ENCODE measurements at places on chromosomes 1 and 21.

DNA sequence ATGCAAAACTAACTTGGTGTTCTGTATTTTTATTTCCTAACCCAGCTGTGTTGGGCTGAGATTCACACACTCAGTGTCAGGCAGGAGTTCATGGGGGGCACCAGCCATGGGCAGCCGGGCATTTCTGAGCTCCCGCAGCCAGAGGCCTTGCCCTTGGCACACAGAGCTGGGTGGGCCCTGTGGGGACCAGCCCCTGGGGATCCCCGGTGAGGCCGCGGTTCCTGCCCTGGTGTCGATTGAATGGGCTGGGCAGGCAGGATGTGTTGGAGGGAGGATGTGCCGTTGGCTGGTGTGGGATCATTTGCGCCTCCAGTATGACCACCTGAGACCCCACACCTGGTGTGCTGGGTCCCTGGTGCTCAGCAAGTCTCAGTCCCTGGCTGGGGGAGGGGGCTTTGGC lies 91.0 kb downstream of the PRDM16 start:
- DNase-seq, result no peak

- no peak for DNase-seq
Observed at GRCh38 chr1:230858236-230858820, 10.0 kb downstream of the C1orf198 start.

- no peak for DNase-seq
Observed at GRCh38 chr1:55131801-55132200, 83.4 kb downstream of the USP24 start.

DNA sequence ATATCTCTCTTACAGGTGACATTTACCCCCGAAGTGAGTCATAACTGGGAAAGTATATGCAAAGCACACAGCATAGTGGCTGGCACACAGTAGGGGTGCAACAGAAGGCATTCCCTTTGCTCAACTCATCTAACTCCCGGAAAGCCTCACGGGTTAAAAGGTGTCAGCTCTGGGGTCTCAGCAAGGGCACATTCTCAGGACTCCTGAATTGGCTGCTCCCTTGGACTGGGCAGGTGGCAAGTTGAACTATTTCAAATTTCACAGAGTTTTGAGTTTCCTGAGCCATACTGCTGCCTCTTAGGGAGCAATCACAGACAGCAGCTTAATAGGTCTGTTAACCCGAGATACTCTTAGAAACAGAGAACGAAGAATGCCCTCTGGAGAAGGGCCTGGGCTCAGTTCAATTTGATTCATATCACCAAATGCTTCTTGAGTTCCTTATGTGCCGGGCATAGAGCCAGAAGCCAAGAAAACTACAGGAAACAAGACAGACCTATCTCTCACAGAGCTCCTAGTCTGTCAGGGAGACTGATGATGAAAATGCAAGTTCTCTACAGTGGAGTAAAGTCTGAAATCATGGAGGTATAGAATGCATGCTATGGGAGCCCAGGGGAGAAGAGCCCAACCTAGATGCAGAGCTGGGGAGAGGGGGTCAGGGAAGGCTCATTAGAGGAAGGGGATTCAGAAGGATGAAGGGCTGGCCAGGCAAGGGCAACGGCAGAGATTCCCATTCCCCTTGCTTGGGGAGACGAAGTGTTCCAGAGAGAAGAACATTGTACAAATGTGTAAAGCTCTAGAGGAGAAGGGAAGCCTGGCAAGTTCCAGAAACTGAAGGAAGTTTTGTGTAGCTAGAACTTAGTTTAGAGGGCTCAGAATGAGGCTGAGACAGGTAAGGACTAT lies 143.9 kb upstream of the HMGB4 start:
- no peak for DNase-seq

DNA sequence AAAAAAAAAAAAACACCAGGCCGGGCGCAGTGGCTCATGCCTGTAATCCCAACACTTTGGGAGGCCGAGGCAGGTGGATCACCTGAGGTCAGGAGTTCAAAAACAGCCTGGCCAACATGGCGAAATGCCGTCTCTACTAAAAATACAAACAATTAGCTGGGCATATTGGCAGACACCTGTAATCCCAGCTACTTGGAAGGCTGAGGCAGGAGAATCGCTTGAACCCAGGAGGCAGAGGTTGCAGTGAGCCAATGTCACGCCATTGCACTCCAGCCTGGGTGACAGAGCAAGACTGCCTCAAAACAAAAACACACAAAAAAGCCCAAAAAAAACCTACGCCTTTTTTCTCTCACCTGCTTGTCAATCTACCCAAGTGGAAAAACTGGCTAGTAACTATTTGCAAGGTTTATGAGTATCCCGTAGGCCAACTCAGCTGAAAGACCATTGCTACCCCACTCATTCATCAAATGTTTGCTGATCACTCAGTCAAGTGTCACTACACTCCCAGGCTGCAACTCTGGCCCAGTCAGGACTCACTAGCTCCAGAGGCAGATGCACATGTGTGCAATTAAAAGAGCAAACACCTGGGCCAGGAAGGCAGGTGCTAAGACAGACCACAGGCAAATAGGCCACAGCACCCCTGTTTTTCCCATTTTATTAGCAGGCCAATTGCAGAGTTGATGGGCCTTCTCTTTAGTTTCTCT lies 2.0 kb downstream of the CSRP1 start:
- no peak for DNase-seq

- peak; percentile 55 for DNase-seq
Observed at GRCh38 chr1:10980841-10981727, 31.4 kb upstream of the TARDBP start.

DNA sequence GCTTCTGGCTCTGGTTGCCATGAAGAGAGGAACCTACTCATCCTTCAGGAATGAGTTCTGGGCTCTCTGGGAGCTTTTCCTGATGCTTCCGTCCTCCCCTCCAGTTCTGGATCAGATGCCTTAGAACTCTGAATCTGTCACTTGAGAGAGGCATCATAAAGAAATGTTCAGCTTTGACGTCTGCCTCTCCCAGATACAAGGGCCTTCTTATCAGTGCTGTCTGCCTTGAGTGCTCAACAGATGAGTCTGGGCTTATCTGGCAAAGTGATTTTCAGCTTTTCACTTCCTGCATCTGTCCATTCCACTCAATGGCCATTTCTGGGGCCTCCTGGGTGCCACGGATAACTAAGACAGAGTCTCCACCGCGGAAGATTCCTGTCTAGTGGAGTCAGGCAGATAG lies 12.3 kb upstream of the OTUD3 start:
- DNase-seq, result no peak

GRCh38 chr1:115556236-115556635 lies 85.5 kb upstream of the VANGL1 start:
- DNase-seq, result no peak

DNA sequence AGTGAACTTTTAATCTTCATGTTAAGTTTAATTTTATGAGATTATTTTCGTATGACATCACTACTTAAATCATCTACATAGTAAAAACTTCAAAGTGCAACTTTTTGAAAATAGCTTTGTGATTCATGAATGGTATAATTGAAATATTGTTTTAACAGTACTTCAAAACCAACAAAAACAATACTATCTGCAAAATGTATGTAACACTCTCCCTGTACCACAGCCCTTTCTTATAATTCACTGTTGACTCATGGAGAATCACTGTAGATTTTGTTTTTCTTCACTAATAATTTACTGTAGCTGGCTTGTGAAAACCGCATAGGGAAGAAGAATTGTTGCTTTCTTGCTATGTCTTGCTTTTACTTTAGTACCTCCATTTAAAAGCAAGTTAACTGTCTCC lies 301.4 kb upstream of the ADAMTS5 start:
- no peak for DNase-seq

DNA sequence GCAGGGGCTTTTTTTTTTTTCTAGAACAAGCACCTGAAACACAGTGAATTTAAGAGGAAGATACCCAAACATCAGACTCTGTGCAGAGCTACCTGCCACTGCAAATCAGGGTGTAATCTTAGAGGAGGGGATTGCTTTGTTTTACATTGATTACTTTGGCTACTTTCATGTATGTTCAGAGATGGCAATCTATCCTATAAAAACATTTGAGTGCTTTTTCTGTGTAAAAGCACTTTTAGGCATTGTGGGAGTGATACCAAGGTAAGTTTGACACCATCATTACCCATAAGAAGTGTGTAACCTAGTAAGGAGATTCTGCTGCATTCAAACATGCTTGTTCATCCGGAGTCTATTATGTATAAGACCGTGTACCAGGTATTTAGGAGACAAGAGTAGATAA lies 50.1 kb downstream of the ZFYVE9 start:
- DNase-seq, result no peak

- DNase-seq, result no peak
Observed at GRCh38 chr1:229107304-229107815, 163.6 kb upstream of the RAB4A start.

DNA sequence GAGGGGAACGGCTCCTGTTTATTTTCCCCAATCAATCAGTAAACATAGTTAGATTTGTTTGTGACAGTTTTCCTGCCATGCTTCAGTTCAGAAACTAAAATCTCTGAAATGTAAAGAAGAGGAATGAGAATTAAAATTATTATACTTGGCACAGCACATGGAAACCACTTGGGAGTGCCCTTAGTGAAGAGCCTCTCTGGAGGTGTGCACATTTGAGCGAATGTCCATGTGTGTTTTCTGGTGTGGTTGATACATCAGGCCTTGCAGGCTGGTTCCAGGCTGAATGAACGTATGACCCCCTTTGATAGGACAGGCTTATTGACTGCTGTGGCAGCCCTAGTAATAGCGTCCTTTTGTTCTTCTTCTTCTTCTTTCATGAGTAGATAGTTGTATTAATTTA lies 27.1 kb downstream of the C4BPA start:
- DNase-seq, result no peak

- DNase-seq, result no peak
Observed at GRCh38 chr1:72570815-72571214, 288.5 kb upstream of the NEGR1 start.

GRCh38 chr1:220164116-220164515 lies 70.2 kb downstream of the IARS2 start:
- DNase-seq, result no peak

DNA sequence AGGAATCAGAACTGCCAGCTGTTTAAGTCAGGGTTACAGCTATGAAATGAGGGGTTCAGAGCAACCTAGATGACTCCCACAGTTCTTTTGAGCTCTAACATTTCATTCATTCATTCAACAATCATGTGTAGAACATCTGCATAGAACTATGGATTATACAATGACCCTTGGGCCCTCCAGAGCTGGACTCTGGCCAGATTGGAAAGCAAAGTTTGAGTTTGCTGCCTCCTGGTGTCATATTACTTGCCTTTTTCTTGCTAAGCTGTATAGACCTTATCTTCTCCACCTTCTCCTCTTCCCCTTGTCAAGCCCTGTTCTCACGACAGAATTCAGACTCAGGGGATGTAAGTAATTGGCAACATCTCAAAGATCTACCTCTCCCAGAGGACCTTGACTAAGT lies 4.0 kb downstream of the CASQ2 start:
- DNase-seq, result peak; percentile 46

DNA sequence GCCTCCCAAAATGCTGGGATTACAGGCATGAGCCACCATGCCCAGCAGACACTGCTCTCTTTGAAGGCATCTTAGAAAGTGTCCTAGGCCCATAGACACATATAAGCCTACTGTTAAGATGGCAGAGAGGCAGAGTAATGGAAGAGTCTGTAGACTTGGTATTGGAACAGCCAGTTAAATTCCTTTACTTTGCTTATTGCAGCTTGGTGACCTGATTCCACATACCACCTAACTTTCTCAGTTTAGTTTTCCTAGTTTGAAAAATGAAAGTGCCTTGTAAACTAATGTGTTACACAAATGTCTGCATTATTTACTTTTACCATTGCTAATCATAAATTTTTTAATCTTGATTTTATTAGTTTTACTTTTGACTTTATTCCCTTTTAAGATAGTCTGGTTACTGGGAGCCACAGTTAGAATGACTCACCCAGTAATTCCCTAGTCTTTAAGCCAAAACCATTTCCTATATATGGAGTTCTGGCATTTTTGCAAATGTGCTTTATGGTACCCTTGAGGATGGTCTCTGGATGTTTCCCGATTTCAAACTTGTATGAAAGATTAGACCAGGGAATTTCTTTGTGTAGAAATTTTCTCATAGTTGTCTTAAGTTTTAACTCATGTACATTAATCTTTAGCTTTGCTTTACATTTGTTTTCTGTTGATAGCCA lies 6.4 kb downstream of the SMAP2 start:
- no peak for DNase-seq

DNA sequence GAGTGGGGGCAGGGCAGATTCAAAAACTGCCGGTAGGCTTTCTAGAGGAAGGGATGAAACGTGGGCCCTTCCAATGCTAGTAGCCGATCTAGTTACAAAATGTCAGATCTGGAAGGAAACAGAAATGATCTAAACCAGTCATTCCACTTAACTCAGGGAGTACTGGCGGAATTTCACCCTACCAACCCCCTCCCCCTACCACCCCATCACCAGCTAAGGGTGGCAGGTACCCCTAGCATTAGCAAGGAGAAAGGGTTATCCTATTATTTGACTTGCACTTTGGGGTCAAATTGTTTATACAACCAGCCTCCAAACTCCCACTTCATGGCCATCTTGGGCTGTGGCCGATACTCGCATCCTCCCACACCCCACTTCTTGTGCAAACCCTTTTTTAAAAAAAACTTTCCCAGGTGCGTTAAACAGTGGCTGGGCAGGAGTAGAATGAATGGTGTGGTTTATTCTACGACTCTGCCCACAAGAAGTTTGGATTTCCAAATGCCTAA lies 644 bp upstream of the MRPL24 start:
- DNase-seq, result no peak

Measured in inflammatory macrophage (primary cell).